ENCODE measurements at places on chromosomes 13 and 19.

DNA sequence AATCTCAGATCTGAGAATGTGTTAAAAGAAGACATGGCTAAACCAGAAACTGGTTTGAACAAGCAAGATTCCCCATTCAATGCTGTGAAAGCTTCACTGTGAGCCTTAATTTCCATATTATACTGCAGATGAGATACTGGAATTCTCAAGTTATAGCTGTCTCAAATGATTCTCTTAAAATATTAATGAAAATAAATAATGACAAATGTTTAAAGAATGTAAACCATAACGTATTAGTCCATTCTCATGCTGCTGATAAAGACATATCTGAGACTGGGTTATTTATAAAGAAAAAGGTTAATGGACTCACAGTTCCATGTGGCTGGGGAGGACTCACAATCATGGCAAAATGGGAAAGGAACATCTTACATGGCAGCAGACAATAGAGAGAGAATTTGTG lies 667.8 kb downstream of the SLITRK1 start:
- DNase-seq = no peak

GRCh38 chr19:52335768-52336116 lies 301 bp upstream of the ZNF610 start:
- no peak for DNase-seq

- DNase-seq = peak; percentile 88
Measured at GRCh38 chr19:28466107-28467045, 746.6 kb downstream of the UQCRFS1 start.

GRCh38 chr13:43495732-43496131 lies 291.0 kb downstream of the ENOX1 start:
- no peak for DNase-seq

- DNase-seq = no peak
Measured at GRCh38 chr13:55816976-55817601, 1323.6 kb upstream of the PRR20A start.

GRCh38 chr13:56735537-56735942 lies 405.2 kb upstream of the PRR20A start:
- no peak for DNase-seq

DNA sequence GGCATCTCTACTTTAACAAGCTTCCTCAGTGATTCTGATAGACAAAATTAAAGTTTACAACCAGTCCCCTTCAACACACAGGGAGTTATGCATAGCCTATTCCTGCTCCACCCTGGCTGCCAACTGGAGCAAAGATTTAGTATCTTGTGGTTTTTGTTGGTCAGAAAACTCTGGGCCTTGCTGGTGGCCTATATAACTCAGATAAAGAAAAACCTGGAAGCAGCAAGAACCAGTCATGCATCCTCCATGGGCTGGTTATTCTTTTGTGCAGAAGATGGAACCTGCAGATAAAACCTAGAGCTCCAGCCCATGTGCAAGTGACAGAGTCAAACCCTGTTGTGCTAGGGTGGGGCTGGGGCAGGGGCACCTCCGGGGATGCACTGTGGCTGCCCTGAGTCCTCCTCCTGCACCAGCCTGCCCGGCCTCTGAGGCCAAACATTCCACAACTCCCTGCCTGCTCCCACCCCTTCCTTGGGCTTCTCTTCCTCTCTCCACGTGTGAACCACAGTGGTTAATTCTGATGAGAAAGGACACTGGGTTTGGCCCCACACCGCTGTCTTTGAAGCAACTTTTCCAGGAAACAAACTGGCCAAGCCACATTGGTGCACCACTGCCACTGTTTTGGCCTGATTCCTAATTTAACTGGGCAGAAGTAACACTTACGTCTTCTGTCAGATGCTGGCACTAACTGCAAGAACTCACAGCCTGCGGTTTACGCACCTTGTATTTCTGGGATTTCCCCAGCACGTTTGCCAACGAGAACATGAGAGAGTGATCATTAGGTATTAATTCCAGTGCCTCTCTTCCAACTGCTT lies 23.3 kb upstream of the GGACT start:
- DNase-seq = no peak

- no peak for DNase-seq
Measured at GRCh38 chr13:36847606-36848005, 28.6 kb downstream of the RFXAP start.

- DNase-seq = no peak
Measured at GRCh38 chr19:5696196-5697021, 6.3 kb downstream of the RPL36 start.

GRCh38 chr13:113399755-113400149 lies 35.8 kb upstream of the GRTP1 start:
- DNase-seq = peak; percentile 10

DNA sequence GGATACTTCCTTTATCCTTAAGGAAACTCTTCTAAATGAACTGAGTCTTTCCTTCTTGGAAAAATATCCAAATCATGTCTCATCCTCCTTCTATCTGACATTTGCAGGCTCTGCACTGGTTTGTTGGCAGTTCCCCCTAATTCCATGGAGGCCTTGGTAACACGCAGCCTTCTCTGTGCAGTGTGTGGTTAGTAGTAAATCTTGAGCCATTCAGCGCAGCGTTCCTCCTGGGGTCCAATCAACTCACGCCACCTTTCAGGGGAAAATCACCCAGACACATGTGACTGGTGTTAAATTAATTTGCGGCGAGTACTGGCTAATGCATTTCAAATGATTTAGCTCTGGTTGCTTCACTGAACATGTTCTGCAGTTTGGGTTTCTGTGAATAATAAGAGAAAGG lies 21.0 kb upstream of the CBY2 start:
- peak; percentile 24 for DNase-seq

- peak; percentile 8 for DNase-seq
Measured at GRCh38 chr19:21677696-21678418, 89.5 kb downstream of the ZNF100 start.

DNA sequence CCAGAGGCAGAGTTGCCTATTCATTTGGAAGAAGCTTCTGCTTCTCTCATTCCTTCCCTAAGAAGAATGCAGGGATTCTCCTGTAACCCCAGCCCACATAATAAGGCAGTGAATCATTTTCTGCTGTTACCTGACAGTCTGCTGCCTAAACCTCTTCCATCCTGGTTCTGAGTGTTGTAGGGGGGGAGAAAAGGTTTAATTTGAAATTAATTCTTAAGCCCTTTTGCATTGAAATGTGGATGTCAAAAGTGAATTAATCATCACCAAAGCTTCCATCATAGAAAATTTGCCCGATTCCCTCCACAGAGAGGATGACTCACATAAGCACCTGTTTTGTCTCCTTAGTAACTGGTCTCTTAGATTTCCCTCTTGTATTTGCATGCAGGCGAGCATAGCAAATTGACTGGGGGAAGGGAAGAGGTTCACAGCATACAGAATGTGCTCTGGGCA lies 146.7 kb upstream of the FNDC3A start:
- no peak for DNase-seq

DNA sequence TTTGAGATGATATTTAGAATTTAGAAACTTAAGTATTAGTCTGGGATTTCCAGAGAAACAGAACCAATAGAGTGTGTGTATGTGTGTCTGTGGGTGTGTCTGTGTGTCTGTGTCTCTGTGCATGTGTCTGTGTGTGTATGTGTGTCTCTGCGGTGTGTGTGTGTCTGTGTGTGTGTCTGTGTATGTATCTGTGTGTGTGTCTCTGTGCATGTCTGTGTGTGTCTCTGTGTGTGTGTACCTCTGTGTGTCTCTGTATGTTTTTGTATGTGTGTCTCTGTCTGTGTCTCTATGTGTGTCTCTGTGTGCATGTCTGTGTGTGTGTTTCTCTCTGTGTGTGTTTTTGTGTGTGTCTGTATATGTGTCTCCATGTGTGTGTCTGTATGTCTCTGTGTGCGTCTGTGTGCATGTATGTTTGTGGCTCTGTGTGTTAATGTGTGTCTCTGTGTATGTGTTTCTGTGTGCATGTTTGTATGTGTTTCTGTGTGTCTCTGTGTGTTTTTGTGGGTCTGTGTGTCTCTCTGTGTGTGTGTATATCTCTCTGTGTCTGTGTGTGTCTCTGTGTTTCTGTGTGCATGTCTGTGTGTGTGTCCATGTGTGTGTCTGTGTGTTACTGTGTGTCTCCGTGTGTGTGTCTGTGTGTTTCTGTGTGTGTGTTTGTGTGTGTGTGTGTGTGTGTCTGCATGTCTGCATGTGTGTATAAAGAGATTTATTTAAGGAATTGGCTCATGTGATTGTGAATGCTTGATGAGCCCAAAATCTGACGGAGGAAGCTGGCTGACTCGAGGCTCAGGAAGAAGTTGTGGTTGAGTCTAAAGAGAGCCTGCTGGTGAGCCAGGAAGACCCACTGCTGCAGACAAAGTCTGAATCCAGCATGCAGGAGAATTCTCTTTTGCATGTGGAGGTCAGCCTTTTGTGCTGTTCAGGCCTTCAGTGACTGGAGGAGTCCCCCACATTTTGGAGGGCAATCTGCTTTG lies 22.2 kb downstream of the GPR42 start:
- DNase-seq = no peak

GRCh38 chr19:29841559-29842367 lies 30.0 kb downstream of the CCNE1 start:
- DNase-seq = peak; percentile 47

DNA sequence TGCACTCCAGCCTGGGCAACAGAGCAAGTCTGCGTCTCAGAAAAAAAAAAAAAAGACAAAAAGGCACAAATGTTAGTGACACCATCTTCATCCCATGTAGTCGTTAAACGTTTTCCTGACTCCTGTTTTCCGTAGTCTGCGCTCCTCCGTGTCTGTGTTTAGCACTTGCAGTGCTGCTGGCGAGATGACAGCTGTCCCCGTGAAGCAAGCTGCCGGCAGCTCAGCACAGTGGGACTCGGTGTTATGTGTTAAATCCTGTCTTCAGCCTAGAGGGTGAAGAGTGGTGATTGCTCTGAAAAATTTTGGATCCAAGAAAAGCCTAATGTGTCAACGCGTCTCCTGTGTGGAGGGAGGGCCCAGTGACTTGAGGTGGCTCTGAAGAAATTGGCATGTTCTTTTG lies 18.4 kb downstream of the UBXN6 start:
- no peak for DNase-seq

GRCh38 chr13:114122127-114122511 lies 10.3 kb downstream of the RASA3 start:
- DNase-seq = no peak

GRCh38 chr19:3785938-3786824 lies at the start of gene MATK:
Gene MATK, minus strand, starts transcription at chr19:3786381. Its CDS starts 1,246 bp downstream, at chr19:3785135.
- peak; percentile 31 for DNase-seq

- DNase-seq = no peak
Measured at GRCh38 chr13:41708713-41709112, 251.4 kb downstream of the RGCC start.

DNA sequence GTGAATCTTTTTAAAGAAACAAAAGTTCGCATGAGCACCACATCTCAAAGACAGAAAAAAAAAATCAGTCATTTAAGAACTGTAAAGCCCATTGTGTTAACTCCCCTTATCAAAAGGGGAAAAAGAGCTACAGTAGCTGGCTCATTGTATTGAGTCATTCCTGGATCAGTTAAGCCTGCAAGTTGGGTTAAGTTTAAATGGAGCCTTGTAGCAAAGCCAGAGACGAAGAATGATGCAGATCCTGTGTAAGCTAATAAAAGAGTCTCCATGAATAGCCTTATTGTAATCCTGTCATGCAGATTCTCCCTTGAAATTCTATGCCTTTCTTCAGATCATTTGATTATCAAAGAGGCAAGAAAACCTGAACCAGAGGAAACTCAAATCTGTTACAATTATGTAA lies 83.8 kb downstream of the CRYL1 start:
- no peak for DNase-seq

- no peak for DNase-seq
Measured at GRCh38 chr19:16026131-16026530, 50.2 kb upstream of the TPM4 start.

GRCh38 chr19:56934438-56935090 lies 94.0 kb upstream of the PEG3 start:
- DNase-seq = no peak

DNA sequence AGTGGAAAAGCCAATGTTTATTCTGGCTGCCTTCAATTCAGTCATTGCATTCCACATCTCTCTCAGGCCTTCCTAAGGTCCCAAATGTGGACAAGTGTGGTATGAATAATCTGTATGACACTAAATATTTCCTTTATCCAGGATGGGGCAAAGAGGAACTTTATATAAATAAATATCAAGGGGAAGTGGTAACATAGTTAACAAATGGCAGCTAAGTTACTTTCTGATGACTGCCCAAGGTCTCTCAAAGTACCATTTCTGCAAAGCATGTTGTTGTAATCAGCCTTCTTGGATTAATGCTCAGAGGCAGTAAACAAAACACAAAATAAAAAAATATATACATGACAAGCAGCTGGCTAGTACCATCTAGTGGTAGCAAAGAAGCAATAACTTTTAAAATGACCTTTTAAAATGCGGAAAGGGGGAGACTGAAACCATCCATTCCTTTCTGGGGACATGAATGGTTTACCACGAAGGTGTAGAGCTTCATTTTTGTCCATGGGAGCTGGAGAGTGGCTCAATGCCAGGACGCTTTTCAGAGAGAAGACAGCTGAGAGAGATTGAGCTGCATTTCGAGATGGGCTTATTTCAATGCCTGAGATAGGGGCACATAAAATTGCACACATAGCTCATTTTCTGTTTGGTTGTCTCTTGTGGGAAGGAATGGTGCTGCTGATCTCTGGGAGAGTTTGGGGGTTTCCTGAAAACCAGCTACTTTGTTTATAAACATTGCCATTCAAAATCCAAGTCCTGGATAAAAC lies 259.2 kb downstream of the RFC3 start:
- DNase-seq = peak; percentile 43

DNA sequence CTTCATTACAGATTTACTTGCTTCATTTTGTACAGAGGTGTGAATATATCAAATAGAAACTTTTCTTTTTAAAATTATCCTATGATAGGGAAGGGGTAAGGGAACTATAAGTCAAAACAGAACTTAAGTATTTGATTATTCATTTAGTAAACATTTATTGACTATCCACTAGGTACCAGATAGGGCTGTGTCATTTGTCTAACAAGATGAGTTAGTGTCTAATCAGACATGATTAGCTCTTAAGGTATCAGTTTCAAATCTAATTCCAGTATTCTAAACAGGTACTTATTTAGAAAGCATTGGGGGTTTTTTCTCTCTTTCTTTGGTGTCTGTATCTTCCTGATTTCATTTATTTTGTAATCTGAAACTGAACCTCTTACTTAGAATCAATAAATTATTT lies 32.2 kb downstream of the CDADC1 start:
- DNase-seq = no peak

- peak; percentile 94 for DNase-seq
Measured at GRCh38 chr13:48769107-48769704, 115.5 kb downstream of the CYSLTR2 start.

DNA sequence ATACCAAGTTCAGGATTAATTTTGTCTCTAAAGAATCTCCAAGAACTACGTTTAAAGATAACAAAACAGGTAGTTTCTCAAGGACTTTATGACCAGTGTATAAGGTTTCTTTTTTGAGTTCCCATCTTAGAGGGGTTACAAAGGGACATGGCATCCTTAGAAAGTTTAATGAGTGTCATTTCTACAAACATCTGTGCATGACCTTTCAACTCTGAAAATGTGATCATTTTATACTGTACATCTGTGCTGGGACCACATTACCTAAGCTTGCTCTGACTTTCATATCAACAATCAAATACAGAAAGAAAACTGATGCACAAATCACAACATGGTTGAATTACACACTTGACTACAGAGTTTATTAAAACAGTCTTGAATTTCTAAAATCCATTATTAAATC lies 37.1 kb downstream of the KLF12 start:
- DNase-seq = no peak
